A549 treated with GW870086 at 1 μM for 4 hours (cell line): ENCODE measurements at places on chromosomes 5 and 9. TPM values are rescaled to one million over a fixed set of nuclear protein-coding genes. Genes with fewer than 3 reads are reported as not detected.

Gene CRAT
- 23.0 to 31.3 TPM (median 28.3 TPM) in 5 replicates for total RNA-seq

Gene GFI1B
- not detected in 5 replicates for total RNA-seq

Gene GRM6
- total RNA-seq = not detected in 5 replicates

Gene PIP5K1B
- not detected in 5 replicates for total RNA-seq

Gene FAM81B
- total RNA-seq = not detected in 5 replicates

Gene BARHL1
- total RNA-seq = not detected in 5 replicates

Gene TMEM171
- total RNA-seq = 3.9 to 7.8 TPM (median 6.6 TPM) in 5 replicates

Gene TNIP1
- total RNA-seq = 139 to 162 TPM (median 151 TPM) in 5 replicates

Gene HTR1A
- total RNA-seq = not detected in 5 replicates

Gene COL23A1
- total RNA-seq = not detected in 5 replicates

Gene PCDHGA3
- not detected in 5 replicates for total RNA-seq

Gene PDGFRB
- 0.09 to 0.75 TPM (median 0.43 TPM) in 5 replicates for total RNA-seq

Gene PCDHGA6
- 0.13 to 0.26 TPM (median 0.14 TPM) in 5 replicates for total RNA-seq

Gene ARID3C
- total RNA-seq = 0.15 to 0.41 TPM (median 0.21 TPM) in 4 of 5 replicates, not detected in the other

Gene LCN15
- total RNA-seq = not detected in 5 replicates

Gene MYOZ3
- 0.06 to 0.22 TPM in 2 of 5 replicates, not detected in the others for total RNA-seq

Gene MYO10
- 34.3 to 43.6 TPM (median 42.2 TPM) in 5 replicates for total RNA-seq

Gene CCL28
- 0.07 to 0.23 TPM (median 0.13 TPM) in 5 replicates for total RNA-seq

Gene DEPDC1B
- total RNA-seq = 14.6 to 18.6 TPM (median 15.0 TPM) in 5 replicates

Gene TXN
- 1,216 to 1,414 TPM (median 1,277 TPM) in 5 replicates for total RNA-seq

Gene CDX1
- total RNA-seq = not detected in 5 replicates

Gene PCDHGA2
- total RNA-seq = 0.45 to 0.72 TPM (median 0.70 TPM) in 5 replicates

Gene C9orf50
- not detected in 5 replicates for total RNA-seq

Gene FOXI1
- not detected in 5 replicates for total RNA-seq

Gene SLC36A1
- 8.4 to 10.2 TPM (median 9.0 TPM) in 5 replicates for total RNA-seq

Gene TAF11L5
- not detected in 5 replicates for total RNA-seq

Gene WDR31
- 0.69 to 1.4 TPM (median 1.2 TPM) in 5 replicates for total RNA-seq

Gene KLF4
- 22.5 to 26.0 TPM (median 25.3 TPM) in 5 replicates for total RNA-seq

Gene MARVELD2
- total RNA-seq = 2.2 to 3.2 TPM (median 2.4 TPM) in 5 replicates

Gene ANXA2R
- 2.1 to 4.2 TPM (median 3.6 TPM) in 5 replicates for total RNA-seq
